ENCODE measurements at places on chromosomes 1 and 21.

- DNase-seq: no peak
Measured at GRCh38 chr1:108627256-108627655, 33.6 kb downstream of the HENMT1 start.

DNA sequence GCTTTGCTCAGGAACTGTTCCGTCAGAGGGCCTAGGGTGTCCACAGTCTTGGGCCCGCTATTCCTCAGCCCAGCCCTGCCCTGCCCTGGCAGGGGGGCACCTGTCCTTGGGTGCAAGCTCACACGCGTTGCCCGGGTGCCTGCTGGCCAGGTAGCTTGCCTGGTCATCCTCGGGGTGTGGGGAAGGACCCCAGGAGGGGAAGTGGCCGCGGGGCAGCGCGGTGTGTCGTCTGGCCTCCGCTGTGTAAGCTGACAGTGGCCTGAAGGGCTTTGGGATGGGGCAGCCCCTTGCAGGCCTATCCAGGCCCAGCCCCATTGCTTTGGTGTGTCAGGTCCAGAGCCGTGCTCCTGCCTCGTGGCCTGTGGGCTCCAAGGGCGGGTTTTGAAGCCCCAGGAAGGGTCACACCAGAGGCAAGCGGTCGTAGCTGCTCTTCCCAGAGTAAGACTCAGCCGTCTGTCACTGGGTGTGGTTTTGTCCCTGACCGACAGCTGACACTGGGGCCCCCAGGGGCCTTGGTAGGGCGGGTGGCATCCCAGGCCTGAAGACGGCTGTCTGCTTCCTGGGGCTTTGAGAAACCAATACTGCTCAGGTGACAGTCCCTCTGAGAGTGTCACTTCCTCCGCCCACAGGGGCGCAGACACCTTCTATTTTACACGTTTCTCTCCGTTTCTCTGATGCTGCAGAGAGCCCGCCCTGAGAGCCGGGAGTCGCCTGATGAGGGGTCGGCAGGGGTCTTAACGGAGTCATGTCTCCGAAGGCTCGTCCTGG, 72.1 kb downstream of the SKI start:
- no peak for DNase-seq

DNA sequence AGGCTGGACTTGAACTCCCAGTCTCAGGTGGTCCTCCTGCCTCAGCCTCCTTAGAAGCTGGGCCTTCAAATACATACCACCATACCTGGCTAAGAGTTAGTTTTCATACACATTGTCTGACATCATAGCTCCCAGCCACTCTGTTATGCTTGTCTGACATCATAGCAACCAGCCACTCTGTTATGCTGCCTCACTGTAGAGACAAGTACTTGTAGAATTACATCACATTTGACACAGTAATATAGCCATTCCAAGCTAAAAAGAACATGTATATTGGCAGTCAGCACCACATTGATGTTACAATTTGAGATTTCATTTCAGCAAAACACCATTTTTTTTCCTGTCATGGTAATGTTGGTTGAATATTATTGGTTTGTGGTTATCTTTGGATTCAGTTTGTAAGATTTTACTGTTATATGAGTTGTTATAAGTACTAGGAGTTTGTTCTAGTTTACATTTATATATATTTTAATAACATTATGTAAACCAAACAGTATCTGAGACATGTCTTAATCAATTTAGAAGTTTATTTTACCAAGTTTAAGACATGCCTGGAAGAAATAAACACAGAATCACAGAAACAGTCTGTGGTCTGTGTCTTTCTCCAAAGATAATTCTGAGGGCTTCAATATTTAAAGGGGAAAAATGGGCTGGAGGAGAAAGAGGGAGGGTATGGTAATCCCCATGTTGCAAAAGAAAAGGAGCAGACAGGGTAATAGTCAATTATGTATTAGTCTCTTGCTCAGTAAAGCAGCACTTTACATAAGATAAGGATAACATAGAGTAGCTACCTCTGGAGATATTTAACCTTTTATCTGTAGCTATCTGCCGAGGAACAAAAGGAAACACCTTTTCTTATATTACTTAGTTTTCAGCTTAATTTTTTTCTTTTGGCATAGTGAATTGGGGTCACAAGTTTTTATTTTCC, 43.0 kb downstream of the XPR1 start:
- DNase-seq: no peak

DNA sequence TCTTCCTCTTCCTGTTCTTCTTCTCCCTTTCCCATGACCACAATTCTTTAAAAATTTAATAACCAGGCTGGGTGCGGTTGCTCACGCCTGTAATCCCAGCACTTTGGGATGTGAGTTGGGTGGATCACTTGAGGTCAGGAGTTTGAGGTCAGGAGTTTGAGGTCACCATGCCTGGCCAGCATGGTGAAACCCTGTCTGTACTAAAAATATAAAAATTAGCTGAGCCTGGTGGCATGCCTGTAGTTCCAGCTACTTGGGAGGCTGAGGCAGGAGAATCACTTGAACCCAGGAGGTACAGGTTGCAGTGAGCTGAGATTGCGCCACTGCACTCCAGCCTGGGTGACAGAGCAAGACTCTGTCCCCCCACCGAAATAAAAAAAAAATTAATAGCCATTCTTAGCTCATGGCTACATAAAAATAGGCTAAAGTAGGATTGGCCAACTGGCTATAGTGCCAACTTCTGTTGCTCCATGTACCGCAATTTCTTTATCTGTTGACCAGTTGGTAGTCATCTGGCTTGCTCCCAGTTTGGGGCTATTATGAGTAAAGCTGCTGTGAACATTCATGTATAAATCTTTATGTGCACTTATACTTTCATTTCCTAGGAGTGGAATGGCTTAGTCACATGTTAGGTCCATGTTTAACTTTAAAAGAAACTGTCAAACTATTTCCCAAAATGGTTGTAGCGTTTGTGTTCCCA, 136.3 kb downstream of the PEX14 start:
- no peak for DNase-seq

DNA sequence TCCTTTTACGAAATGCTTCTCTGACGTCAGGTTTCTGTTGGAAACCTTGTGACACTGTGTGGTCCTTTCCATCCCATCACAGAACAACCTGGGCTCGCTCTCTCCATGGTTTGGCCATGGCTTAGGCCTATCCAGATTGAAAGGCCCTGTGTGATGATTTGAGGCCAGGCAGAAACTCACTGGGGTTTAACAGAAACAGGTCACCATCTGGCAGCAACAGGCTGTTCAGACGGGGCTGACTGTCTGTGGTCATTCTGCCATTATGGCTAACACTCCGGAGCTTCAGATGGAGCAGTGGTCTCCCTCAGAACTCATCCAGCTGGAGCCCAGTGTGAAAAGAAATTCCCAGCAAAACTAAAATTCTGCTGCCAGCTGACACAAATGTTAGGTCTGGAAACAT, 9.3 kb downstream of the PLEKHM2 start:
- no peak for DNase-seq

DNA sequence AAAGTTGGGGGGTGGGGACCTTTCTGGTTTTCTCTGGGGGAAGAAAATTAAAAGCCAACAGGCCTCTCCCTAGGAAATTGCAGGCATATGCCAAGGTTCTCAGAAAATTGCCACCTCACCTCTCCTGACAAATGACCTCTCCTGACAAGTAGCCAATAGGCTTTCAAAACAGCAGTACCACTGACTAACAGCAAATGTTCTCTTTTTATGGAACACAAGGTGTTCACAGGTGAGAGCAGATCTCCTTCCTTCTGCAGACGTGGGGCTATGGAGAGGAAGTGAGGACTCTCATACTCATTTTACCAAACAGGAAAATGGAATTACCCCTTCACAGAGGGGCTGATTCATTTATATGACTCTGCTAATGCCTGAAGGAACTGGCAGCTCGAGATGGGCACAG, 32.7 kb upstream of the SUCO start:
- DNase-seq: no peak

DNA sequence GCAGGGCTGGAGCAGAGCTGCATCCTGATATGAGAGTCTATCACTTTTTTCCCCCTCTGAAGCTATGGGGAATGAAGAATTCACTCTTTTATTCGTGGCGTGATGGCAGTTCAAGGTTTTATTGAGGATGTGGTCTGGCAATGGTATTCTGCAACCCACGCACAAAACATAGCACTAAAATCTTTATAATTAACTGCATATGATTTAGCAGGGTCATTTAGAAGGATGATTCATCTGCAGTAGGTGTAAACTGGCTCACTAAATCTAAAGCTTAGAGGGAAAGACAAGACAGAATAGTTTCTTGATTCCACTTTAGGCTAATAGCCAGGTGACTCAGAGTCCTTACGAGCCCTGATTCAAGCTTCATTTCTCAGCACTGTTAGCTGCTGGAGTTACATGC, 25.0 kb upstream of the CHRM3 start:
- DNase-seq: no peak

DNA sequence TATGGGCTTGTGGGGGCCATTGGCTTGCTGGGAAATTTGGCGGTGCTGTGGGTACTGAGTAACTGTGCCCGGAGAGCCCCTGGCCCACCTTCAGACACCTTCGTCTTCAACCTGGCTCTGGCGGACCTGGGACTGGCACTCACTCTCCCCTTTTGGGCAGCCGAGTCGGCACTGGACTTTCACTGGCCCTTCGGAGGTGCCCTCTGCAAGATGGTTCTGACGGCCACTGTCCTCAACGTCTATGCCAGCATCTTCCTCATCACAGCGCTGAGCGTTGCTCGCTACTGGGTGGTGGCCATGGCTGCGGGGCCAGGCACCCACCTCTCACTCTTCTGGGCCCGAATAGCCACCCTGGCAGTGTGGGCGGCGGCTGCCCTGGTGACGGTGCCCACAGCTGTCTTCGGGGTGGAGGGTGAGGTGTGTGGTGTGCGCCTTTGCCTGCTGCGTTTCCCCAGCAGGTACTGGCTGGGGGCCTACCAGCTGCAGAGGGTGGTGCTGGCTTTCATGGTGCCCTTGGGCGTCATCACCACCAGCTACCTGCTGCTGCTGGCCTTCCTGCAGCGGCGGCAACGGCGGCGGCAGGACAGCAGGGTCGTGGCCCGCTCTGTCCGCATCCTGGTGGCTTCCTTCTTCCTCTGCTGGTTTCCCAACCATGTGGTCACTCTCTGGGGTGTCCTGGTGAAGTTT, 550 bp downstream of the RXFP4 start:
- DNase-seq: no peak

DNA sequence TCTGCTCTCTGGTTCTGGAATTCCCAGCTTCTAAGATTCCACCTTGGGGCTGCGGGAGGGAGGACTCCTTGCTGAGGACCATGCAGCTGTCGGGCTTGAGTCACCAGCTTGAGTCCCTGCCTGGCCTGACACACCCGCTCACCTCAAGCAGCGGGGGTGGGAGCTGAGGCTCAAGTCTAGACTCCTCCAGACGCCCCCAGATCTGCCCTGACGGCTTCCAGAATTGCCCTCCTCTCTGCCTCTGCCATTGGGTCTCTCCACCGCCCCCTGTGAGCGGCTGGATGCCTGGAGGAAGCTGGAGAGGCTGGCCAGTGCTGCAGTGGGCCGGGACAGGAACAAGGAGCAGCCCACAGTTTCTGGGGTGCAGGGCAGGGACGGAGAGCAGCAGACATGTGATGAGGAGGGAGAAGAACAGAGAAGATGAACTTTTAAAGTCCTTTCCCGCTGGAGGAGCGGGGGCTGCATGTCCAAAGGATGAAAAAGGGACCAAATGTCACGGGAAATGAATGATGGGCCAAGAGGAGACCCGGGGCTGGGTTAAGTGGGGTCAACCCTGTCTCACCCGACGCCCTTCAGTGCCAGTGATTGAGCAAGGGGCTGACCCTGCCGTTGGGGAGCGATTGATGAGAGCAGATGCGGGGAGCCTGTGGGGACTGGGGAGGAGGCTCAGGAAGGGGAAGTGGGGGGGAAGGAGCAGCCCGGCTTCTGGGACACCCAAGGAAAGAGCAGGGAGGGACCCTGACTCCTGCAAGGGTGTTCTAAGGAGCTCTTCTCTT, 13.5 kb downstream of the CRABP2 start:
- no peak for DNase-seq

DNA sequence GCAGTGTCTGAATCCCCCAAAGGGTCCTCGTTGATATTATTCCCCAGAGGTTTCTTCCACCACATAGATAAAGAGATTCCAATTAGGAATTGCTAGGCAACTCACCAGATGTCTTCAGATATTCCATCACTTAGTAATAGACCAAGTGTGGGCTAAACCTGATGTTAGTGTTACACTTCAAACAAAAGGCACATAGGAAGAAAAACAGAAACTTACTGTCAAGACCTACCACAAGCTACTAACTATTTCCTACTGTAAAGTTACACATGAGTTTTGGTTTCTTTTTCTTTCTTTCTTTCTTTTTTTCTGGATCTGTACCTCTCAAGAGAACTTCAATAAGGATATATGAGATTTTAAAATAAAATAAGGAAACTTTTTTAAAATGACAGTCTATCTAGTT, 879.1 kb upstream of the NEGR1 start:
- DNase-seq: no peak

- no peak for DNase-seq
Measured at GRCh38 chr21:44020551-44020950, 8.4 kb downstream of the TRAPPC10 start.

GRCh38 chr1:77671836-77672235, 10.6 kb downstream of the ZZZ3 start:
- no peak for DNase-seq

- no peak for DNase-seq
Measured at GRCh38 chr1:22089787-22090186, 37.3 kb downstream of the CDC42 start.

- DNase-seq: no peak
Measured at GRCh38 chr1:98981917-98982513, 22.6 kb downstream of the PLPPR5 start.

- no peak for DNase-seq
Measured at GRCh38 chr1:229186373-229187056, 84.4 kb upstream of the RAB4A start.

DNA sequence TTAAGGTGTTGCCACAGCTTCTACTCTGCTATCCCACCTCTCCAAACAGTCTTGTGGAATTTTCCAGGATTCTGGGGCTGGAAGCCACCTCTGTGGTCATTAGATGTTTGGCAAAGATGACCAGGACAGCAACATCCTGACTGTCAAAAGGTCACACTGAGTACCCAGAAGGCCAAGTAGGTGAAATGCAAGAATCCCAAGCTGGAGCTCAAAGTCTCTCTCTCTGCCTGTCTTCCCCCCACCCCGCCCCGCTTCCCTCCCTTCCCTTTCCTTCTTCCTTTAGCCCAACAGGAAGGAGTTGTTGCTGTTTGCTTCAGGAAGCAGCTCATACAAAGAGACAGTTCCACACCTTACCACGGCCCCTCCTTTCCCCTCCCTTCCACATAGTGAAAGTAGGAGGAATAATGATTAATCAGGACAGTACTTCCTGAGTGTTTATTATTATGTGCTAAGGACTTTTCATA, 75.6 kb upstream of the SLC2A1 start:
- DNase-seq: no peak

Data from HEK293T (cell line).